ENCODE measurements at places on chromosomes 2 and 18.

DNA sequence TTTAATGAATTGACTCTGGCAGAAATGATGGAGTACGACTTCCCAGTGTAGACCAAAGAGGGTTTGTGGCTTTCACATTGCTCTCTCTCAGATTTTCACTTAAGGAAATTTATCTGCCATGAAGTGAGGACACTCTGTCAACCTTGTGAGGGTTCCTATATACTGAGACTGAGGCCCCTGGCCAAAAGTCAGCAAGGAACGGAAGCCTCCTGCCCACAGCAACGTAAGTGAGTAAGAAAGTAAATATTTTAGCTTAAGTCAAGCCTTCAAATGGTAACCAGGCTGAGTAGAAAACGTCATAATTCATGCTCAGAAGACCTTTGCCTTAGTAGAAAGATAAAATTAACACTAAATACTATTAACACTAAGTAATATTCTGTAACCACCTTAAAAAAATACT, 1080.5 kb upstream of the ACVR2A start:
- DNase-seq: no peak

- peak; percentile 88 for DNase-seq
Measured at GRCh38 chr2:201257956-201258665, 2.2 kb upstream of the CASP8 start.

DNA sequence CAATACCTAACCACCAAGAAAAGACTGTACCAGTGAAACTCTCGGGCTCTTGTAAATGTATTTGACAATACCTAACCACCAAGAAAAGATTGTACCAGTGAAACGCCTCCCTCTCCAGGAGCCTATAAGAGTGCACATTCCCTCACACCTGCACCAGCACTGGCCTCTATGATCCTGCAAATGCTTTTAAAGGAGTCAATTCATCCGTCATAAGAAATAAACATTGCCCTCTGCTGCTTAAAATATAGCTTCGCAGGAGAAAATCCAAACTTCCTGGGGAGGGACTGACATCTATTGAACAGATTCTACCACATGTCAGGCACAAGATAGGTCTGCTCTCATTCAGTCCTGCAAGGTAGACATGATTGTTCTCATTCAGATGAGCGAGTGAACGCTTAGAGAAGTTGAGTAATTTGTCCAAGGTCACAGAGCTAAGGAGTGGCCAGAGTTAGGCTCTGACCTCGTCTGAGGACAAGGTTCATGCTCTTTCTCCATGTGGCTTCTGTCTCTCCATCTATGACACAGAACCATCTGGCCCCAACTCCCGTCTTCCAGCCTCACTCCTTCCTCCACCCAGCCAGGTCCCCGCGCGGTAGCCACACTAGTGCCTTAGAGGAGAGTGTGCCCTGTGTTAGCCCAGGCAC, 38.7 kb downstream of the MCFD2 start:
- DNase-seq: no peak

DNA sequence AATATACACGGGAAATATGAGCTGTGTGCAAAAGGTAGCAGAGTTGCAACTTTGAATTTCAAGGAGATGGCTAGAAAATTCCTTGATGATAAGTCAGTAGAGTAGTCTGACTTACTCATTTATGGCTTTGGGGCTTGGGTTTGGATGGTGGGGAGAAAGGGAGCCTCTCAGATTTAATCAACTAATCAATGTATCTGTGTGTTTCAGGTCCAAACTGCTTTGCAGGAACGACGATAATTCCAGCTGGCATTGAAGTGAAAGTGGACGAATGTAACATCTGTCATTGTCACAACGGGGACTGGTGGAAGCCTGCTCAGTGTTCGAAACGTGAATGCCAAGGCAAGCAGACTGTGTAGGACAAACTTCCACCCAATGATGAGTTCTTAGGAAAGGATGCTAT, 164.6 kb downstream of the VWC2L start:
- no peak for DNase-seq

DNA sequence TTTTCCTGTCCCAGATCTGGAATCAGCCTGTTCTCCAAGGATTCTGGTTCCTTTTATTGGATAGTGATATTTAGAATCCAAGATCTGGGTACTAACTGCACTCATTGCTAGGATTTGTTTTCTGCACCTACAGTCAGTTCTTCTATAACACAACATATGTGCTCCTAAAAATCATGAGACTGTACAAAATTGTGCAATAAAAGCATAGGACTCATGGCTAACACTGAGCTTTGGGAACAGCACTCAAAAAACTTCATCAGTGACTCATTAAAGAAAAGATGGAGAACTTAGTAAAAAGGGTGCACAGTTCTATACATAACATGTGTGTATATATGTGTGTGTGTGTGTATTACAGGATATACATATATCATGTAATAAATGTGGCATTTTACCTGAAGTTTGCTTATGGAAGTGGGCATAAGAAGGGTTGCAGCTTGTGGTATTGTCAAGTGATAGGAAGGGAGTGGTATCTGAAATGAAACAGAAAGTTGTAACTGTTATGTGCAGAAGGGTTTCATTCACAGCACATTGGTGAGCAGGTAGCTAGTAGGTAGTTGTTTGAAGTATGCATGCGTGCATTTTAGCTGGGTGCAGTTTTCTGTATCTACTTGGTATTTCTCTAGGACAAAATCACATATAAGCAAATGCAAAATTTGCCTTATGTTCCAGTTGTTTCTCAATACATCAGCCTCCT, 5.9 kb upstream of the SCYGR2 start:
- no peak for DNase-seq

Data from stimulated activated CD8-positive, alpha-beta memory T cell treated with anti-CD3 and anti-CD28 coated beads, Interleukin-15, amount 100 ng/mL, for 48 hours (primary cell).